ENCODE measurements at places on chromosomes 3 and 15.

DNA sequence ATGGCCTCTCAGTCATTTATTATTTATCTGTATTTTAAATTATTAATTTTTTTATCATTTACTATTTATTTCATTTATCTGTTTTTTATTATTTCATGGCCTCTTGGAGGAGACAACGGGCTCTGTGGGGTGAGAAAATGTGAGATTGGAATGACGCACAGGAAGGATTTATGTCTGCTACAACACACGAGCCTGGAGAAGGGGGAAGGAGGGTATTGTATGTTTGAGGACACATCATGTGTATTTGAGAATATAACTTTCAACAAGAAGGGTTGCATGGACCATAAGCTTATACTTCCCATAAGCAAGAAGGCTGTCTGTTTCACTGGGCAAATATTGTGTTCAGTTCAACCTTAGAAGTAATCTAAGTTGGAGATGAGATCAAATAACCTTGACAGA, 31.7 kb downstream of the LSM3 start:
- DNase-seq: no peak

GRCh38 chr15:79394231-79394630, 37.9 kb upstream of the MINAR1 start:
- no peak for DNase-seq

DNA sequence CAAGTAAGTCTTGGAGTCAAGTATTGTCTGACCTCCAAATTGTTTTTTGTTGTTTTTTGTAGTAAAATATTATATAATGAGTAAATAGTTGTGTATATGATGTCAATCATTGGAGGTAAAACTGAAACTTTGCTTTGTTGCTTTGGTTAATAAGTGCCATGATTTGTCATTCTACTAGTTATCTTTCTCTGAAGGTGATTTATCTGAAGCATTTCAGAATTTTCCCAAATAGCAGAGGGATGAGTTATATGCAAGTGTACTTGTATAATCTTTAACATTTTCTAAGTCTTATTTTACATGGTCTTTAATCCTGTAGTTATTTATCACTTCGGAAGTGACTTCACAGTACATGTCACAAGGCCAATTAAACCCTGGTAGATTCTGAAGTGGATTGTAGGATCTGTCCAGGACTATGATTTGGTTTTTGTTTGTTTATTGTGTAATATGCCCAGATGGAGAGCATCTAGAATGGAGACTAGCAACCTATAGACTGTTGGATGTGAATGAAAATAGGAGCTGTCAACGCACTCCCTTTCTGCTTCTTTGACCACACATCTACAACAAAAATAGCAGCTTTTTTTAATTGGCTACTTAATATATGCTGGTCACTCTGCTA, 93.1 kb upstream of the SAMMSON start:
- DNase-seq: no peak

GRCh38 chr3:183875411-183875810, 9.3 kb downstream of the PARL start:
- peak; percentile 18 for DNase-seq

DNA sequence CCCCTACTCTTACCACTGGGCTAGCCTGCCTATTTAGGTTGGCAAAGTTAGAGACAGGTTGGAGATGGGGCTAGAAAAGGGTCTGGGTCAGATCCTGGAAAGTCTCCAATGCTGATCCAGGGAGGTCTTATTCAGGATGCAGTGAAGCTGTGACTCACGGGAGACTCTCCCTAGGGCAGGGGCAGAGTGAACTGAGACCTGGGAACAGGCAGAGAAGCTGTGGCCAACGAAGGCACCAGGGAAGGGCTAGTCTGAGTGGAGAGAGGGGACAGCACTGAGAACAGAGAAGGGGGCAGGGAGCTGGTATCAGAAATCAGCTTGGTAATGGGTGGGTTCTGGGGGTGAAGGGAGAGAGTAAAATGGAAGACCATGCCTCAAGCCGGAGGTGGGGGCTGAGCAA, 2.2 kb downstream of the LTF start:
- DNase-seq: no peak

GRCh38 chr3:193095366-193095765, 145.7 kb upstream of the PLAAT1 start:
- no peak for DNase-seq

GRCh38 chr3:45498532-45498931, 96.0 kb upstream of the LIMD1 start:
- no peak for DNase-seq

DNA sequence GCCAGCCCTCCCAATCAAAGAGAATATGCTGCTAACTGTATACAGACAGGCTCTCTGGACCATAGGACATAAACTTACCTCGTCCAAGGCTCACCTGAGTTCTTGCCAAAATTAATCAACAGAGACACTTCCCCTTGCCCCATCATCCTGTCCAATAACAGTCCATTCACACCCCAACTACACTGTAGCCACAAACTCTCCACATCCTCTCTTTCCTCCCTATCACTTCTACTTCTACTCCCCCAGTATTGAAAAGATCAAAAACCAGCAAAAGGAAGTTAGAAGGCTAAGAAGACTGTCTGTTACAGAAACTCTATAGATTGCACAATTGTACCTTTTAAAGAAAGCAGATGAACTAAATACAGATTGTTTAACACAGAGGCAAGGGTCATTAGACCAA, 133.5 kb upstream of the STT3B start:
- no peak for DNase-seq

Data from inflammatory macrophage treated with lipopolysaccharide for 1 hour (primary cell).